NCI-H2081 treated with DMSO at 0.1 percent for 48 hours (cell line): ENCODE measurements at places on chromosomes 7 and 10.

GRCh38 chr10:111298031-111298430, 221.2 kb downstream of the ADRA2A start:
- no peak for DNase-seq

DNA sequence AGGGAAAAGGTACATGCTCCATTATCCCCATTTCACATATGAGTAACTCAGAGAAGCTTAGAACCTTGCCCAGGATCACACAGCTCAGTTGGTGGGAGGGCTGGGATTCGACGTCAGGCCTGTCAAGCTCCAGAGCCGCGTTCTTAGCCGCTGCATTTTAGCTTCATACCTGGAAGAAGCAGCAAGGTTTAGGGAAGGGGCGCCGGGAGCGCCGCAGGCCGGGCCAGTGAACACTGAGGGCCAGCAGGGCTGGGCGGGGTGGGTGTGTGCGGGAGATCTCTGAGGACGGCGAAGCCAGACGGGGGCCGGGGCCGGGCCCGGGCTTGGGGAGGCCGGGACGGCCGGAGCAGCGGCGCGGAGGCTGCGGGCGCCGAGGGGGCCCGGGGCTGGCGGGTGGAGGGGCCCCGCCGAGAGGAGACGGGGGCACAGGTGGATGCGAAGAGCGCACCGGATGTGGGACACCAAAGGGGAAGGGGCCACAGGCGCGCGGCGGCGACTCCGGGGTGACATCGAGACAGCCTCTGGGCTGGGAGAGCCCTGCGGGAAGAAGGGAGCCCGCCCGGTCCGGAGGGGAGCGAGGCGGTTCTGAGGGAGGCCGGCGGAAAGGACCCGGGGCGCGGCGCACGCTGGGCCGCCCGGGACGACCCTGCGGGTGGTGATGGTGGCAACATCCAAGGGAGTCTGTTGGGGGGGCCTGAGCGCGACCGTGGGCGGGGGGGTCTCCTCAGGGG, 498 bp downstream of the NDST2 start:
- DNase-seq, result no peak

- DNase-seq, result peak; percentile 5
These were observed 109.1 kb downstream of the REEP3 start for GRCh38 chr10:63630085-63630930.

- DNase-seq, result no peak
These were observed 1.2 kb downstream of the UCN3 start for GRCh38 chr10:5365928-5366327.

DNA sequence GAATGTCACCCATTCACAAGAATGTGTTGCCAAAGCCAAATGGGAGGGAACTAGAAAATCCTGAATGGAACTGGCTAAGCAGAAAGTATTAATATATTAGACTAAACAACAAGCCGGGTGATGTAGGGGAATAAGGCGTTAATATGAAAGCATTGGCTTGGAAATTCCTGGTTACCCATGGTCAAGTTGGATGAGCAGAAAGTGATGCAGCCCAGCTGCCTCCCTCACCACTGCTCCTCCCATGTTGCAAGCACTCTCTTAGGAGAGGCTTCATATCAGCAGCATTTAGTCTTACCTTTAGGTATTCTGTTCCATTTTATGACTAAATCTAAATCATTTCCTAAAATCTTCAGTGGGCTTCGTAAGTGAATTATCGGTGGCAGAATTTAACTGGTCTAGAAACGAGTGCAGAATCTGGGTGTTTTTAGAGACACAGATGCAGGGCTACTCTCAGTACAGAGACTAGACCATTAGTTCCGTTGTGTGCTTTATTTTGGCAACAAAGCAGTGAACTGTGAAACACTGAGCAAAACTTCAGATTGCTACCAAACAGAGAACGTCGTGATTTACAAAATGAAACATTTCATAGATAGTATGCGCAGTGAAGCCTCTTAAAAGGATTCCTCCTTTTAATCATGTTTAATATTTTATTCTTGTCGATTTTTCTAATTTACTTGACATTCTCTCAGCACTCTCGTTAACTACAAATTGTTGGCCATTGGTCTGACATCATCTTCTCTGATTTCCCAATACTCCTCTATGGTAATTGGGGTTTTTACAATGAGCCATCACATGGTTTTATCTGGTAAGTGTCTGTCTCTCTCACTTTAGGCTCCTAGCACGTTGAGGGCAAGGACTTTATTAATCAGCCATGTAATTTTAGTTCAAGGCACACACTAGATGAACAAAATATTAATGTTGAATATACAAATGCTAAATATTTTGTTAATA, 22.0 kb upstream of the HGF start:
- DNase-seq, result no peak

DNA sequence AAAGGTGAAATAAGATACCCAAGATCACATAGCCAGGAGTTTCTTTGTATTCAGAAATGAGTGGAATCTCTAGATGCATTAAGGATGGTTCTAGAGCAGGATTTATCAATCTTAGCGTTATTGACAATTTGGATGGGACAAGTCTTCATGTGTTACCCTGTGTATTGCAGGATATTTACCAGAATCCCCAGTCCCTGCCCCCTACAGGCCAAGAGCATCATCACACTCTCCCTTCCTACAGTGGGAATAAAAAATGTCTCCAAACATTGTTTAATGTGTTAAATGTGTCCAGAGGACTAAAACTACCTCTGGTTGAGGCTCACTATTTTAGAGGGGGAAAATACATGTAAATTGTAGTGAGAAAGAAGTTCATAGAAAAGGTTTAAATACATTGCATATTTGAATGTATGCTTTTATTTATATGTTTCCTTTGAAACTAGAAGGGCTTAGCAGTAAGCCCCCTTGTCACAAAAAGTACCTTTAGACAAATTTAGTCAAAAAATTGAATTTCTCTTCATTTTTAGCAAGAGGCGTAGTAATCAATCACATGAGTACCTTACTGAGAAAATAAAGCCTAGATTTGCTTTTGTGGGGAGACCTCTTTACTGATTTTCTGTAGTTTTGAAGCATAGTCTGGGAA, 141.2 kb downstream of the MLLT10 start:
- no peak for DNase-seq

DNA sequence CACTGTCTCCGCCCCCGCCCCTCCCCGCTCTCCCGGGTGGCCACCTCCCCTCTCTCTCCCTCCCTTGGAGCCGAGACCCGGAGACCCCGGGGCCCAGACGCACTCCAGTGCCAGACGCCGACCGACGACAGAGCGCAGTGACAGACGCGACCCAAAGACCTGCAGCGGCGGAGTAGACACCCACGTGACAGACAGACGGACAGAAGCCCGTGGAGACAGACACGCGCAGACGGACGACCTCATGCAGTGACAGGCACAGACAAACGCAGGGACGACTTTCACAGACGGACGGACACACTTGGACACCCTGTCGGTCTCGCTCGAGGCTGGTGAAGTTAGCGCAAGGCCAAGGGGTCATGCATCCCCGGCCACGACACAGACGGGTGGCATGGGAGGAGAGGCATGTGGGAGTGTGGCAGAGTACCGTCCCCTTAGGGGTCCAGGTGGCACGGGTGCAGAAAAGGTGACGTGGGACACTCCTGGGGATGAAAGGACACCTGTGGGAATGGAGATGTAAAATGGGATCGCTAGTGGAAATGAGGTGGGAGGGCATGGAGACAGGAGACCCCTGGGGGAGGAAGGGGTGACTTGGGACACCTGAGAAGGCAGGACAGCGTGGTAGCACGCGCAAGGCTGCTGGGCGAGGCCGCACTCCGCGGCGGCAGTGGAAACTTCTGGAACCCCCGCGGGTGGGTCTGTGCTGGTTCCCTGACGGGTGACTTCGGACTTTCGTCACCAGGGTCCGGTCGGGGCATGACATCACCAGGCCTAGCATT, 456 bp upstream of the ACHE start:
- no peak for DNase-seq

- no peak for DNase-seq
These were observed 24.5 kb downstream of the FAM171A1 start for GRCh38 chr10:15346440-15347141.

- DNase-seq, result no peak
These were observed 295.9 kb upstream of the ZNF32 start for GRCh38 chr10:43944381-43945093.

DNA sequence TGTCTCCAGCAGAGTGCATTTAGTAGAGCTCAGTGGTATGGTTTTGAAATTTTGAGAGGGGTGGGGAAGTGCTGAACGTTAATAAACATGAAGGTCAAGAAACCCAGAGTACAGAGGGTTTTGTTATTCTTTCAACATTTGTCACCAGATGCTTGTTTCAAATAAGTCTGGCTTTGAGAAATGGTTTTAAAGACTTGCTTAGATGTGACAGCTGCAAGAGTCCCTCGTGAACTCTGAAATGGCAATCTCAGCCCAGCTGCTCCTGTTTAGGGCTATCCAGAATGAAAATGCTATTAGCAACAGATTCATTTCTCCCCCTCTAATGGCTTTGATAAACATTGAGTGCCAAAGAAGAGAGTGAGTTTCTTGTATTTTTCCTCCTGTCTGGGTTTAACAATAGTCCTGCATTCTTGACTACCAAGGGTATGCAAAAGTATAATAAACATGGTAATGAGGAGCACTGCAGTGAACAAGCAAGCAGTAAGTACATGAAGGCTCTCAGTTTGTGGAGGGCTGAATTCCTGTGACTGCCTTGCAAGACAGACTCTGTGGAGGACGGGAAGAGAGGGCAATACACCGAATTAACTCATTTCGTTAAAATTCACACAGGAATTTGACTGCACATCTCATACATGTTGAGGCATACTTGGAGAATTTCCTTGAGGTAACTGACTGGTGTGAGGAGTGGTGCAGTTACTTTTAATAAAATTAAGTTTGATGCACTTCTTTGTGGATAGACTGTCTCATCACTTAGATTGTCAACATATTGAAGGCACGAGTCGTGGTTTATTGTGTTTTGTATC, 490.9 kb downstream of the REEP3 start:
- no peak for DNase-seq

GRCh38 chr10:120253131-120253530, 203.9 kb upstream of the PLPP4 start:
- DNase-seq, result no peak

- no peak for DNase-seq
These were observed 34.5 kb upstream of the TAC1 start for GRCh38 chr7:97697396-97697795.

DNA sequence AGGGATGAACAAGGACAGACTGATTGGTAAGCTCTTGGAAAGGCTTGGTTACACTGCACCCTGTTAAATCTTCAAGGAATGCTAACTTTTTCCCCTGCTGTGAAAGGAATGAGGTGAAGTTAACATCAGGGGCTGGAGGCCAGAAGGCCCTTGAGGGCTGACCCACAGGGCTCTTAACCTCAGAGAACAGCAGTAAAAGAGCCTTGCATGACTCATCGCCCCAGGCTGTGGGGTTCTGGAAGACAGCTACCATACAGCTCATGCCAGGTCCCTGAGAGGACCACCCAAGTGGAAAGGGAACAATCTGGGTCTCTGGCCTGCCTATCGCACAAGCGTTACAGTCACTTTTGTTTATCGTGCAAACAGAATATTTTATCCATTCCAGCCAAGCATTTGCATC, 54.4 kb downstream of the CYP2C9 start:
- no peak for DNase-seq

GRCh38 chr7:108345710-108346336, 110.4 kb downstream of the NRCAM start:
- DNase-seq, result no peak

DNA sequence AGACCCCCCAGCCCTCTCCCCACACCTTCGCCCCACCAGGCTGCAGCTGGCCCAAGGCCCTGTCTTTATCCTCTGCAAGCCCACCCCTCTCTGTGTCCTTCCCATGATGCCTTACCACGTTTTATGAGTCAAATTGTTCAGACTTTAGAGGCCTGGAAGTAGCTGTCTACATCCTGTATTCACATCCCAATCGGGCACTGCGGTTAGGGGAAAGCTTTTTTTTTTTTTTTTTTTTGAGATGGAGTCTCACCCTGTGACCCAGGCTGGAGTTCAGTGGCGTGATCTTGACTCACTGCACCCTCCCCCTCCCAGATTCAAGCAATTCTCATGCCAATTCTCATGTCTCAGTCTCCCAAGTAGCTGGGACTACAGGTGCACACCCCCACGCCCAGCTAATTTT, 121.5 kb upstream of the SH2B2 start:
- DNase-seq, result no peak

- no peak for DNase-seq
These were observed 104.1 kb downstream of the AOAH start for GRCh38 chr7:36620166-36620708.
